ENCODE measurements at places on chromosomes 5 and 9.
A peak's percentile ranks its signal among the peaks of the same experiment; 100 is the strongest.

DNA sequence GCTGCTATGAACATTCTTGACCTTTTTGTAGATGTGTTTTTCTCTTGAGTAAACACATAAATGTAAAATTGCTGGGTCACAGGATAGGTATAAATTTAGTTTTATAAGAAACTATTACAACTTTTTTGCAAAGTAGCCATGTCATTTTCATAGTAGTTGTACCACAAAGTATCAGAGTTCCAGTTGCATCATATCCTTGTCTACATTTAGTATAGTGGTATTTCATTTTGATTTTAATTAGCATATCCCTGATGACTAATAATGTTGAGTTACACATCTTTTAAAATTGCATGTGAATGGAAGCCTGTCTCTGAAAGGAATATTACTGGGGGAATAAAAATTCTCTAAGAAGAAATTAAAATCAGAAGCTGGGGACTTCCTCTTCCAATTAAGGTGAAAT is 85.4 kb downstream of the TMEM161B start:
- DNase-seq: no peak

DNA sequence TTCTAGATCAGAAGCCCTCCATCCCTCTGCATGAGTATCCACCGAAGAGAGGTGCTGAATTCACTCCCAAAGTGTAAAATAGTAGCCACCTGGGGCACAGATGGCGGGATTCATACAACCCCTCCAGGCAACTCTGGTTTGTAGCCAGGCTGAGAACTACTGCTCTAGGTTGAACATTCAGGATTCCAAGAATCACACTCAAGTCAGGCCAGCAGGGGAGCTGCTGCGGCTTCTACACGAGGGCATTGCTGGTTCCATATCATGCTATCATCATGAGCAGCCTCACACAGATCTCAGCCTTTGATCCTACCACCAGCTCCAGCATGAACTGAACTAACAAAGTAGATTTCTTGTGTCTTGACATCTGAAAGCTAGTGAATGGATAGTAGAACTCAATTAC is 367.9 kb downstream of the DIRAS2 start:
- no peak for DNase-seq

- DNase-seq: no peak
These were observed 9.9 kb upstream of the PCSK5 start for GRCh38 chr9:75880618-75881017.

DNA sequence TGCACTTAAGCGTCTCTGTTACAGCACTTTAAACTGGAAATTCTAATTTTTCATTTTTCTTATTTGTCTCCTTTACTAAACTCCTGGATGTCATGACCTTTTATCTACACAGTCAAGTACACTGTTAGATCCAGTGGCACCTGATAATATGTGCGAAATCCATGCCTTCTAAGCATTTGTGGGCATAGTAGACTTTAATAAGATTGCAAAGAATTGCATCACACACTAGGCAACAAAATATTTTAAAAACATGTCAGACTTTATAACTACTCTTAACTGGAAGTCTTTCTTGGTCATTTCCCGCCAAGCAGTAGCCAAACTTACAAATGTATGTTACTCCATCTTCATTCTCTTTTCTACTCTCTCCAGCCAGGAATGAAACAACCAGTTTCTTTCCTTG is 5.0 kb upstream of the SPINK1 start:
- no peak for DNase-seq

GRCh38 chr9:124353811-124354274 is 61.4 kb downstream of the PSMB7 start:
- DNase-seq: no peak

- DNase-seq: no peak
These were observed 9.1 kb downstream of the PLAA start for GRCh38 chr9:26937816-26938371.

DNA sequence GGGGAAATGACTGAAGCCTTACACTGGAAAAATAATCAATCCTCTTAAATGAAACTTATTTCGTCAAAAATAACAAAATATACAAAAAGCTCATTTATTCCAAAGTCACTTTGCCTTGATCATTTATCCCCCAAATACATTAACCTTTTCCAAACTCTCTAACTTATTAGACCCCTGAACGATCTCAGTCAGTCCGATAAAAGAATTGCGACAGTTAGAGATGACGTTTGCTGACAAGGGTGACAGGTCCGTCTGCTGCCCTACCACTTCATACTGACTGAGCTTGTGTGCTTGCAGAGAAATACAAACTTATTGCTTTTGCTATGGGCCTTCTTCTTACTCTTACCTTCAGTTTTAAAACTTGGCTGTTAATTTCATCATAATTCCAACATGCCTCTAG is 169.7 kb downstream of the ZDHHC21 start:
- no peak for DNase-seq

DNA sequence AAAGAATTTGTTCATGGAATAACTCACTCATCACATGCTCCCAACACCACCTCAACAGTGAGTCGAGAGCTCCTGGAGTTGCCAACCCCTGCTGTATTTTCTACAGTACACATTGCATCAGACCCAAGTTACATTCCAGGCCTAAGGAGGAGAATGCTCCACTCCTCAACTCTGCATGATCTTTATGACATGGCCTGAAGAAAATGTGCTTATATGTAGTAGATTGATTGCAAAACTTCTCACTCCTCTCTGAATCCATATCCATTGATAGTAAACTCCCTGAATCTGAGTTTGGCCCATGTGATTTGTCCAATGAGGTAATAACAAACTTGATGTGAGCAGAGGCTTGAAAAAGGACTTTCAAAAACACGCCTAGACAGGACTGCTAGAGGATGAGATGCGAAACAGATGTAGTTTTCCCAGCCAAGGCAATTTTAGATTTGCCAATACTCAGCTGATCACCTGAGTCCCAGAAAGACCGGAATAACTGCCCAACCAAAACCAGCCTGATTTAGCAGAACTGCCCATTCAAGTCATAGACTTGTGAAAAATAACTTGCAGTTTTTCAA is 29.0 kb upstream of the PAPPA start:
- DNase-seq: no peak

DNA sequence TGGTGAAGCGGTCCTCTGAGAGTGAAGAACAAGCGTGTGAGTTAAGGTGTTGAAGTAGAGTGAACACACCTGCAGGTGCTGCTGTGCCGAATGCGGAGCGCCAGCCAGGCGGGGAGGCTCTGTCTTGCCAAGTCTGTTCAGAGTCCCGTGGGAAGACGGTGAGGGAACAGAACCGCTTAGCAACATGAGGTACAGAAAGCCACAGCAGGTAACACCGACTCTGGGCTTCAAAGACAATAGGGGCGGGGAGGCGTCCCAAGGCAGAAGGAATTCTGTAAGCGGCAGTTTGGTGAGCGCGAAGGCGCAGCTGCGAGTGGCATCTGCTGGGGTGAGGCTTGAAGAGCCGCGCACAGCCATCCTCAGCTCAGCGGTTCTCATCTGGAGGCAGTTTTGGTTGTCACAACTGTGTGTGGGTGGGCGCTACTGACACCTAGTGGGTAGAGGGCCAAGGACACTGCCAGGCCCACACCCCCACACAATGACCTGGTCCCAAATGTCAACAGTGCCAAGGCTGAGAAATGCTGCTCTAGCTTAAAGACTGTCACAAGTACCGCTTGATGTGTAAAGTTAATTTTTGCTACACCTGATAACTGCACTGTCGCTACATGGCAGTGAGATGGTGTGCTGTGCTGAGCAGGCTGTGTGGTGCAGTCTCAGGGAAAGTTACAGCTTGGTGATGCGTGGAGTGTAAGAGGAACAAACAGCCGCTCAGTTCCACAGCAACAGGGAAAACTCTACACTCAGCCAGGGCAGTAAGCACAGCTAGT is 67.4 kb upstream of the TBC1D9B start:
- peak; percentile 16 for DNase-seq

GRCh38 chr5:122144236-122144635 is 14.9 kb downstream of the ZNF474 start:
- no peak for DNase-seq

GRCh38 chr9:131420980-131421624 is 27.2 kb downstream of the PRRC2B start:
- no peak for DNase-seq

- no peak for DNase-seq
These were observed 181.5 kb upstream of the RPS23 start for GRCh38 chr5:82459626-82460025.

DNA sequence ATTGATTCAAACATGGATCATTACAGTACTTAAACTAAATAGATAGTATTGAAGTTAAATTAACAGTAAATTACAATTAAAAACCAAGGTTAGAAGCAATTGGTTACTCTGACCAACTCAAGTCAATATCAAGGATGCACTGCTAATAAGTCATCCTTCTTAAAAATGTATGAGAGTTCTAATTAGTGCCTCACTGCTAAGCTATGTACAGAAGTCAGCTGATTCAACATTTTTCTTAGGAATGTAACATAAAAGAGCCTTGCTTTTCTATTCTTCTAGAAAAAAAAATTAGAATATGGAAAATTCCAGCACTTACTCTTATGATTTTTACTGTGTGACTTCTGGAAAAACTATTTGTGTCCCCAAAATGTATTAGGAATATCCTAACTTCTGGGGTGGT is 75.7 kb upstream of the FBN2 start:
- no peak for DNase-seq

- DNase-seq: no peak
These were observed 120.9 kb downstream of the NSG2 start for GRCh38 chr5:174166231-174167079.

Measured in CD4-positive, alpha-beta T cell treated with Interleukin-2 at 100 ng/mL for 4 hours (primary cell).